ENCODE measurements at places on chromosomes 7 and 10.

- DNase-seq: no peak
Measured at GRCh38 chr7:105011141-105011830, 2.7 kb upstream of the KMT2E start.

- DNase-seq: no peak
Measured at GRCh38 chr10:86363184-86363832, 3.3 kb downstream of the GRID1 start.

DNA sequence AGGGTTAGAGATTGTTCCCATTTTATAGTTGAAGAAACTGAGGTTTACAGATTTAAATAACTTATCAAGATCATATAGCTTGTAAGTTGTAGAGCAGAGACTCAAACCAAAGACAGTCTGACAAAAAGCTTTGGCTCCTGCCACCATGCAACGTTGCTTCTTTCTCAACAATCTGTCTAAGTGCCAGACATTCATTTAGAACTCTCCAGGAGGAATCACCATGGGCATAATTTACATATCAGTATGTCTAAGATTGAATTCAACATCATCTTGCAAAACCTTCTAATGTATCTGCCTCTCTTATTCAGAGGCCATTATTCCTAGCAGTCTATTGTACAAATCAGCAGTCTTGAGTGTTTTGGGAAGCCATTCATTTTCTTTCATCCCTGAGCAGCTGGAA lies 163.5 kb upstream of the PLXDC2 start:
- no peak for DNase-seq

- DNase-seq: no peak
Measured at GRCh38 chr10:83982812-83983211, 156.5 kb upstream of the GHITM start.

DNA sequence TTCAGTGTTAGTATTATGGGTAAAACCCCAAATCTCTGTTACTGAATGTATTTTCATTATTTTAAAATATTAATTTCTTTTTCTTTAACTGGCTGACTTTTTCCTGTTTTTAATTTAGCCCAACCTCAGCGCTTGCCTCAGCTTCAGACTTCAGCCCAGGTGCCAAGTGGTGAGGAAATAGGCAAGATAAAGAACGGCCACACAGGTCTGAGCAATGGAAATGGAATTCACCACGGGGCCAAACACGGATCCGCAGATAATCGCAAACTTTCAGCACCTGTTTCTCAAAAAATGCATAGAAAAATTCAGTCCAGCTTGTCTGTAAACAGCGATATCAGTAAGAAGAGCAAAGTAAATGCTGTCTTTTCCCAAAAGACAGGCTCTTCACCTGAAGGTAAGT lies 57.5 kb downstream of the MDFIC start:
- peak; percentile 32 for DNase-seq

GRCh38 chr10:65891073-65891981 lies 1034.5 kb upstream of the LRRTM3 start:
- DNase-seq: no peak

DNA sequence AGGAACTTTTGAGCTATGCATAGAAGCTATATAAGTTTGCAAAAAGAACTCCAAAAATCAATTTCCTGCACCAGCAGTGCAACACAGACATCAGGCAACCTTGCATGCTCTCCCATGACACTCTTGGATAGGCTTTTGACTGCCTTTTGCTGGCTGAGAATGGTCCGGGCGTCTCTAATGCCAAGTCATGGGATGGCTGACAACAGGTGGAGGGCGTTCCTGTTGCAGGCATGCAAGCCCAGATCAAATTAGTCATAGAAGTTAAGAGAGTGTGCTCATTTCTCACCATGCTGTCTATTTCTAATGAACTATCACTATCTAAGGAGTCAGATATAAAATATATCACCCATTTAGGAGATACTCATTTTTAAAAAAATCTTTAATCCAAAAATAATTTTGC lies 8.4 kb downstream of the PLCE1 start:
- DNase-seq: no peak

DNA sequence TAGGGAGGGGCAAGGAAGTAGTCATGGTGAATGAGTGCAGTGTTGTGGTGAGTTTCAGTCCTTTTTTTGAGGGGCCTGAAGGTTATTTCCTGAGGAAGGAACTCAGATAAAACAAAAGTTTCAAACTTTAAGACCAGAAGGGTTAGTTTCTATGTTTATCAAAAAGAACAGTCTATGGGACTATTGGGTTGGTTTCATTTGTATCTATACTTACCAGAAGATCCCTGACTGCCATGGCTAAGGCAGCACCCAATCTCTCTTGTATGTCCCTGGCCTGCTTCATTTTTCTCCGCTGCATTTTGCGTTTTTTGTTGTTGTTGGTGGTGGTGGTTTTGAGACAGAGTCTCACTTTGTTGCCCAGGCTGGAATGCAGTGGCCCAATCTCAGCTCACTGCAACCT lies 19.3 kb upstream of the GAD2 start:
- no peak for DNase-seq

DNA sequence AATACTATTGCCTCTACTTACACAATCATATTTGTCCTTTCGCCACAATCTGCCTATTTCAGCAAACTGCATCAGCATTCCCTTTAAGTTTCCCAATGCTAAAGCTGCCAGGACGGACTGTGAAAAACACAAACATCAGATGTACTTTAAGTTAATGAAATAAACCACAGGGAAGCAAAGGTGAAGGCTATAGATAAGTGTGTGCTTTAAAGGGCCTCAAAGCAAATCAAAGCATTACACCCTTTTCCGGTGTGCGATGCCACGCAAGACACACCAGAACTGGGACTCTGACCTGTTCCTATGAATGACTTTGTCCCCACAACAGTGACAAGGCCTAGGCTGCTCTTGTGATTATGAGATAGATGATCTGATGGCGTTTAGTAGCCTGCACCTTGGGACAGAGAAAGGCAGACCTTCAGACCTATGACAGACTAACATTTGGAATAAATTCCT lies 23.4 kb downstream of the SLC26A3 start:
- no peak for DNase-seq

GRCh38 chr10:117740691-117741222 lies 198.2 kb downstream of the EMX2 start:
- DNase-seq: no peak

GRCh38 chr7:34756025-34756437 lies 98.0 kb downstream of the NPSR1 start:
- DNase-seq: no peak

GRCh38 chr7:102916426-102916825 lies 3.6 kb downstream of the LRRC17 start:
- DNase-seq: peak; percentile 71

DNA sequence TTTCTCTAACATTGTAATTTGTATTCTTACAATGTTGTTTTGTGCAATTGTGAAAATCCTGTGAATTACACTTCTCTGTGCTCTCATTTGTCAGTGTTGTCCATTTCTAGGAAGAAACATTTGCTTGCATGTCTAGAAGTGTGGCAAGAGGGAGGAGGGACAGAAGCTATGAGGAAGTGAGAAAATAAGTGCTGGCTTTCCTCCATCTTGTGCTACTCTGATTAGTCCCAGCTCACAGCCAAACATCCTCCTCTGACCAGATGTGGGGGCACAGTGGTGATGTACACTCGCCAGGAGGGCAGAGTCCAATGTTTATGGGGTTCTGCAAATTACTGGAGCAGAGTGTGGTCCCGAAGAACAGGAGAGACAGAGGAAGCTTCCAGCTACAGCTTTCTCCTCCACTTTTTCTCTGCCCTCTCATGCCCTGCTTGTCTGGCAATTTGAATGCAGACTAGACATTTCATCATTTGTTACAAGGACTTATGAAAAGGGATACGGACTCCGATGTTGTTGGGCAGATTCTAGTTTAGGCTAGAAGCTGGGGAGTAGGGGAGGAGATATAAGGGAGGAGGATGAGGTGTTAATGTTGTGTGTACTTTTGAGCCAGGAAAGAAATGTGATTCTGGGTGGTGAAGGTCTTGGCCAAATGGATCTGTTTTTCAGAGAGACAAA lies 131.0 kb upstream of the C1GALT1 start:
- DNase-seq: no peak

- no peak for DNase-seq
Measured at GRCh38 chr10:43272030-43272429, 5.2 kb upstream of the RASGEF1A start.

- DNase-seq: no peak
Measured at GRCh38 chr10:59577984-59578383, 131.7 kb downstream of the SLC16A9 start.

- DNase-seq: no peak
Measured at GRCh38 chr10:19014498-19014897, 34.1 kb upstream of the MALRD1 start.

- no peak for DNase-seq
Measured at GRCh38 chr7:37433166-37433565, 15.5 kb downstream of the ELMO1 start.

- DNase-seq: no peak
Measured at GRCh38 chr7:20304366-20304765, 26.3 kb upstream of the ITGB8 start.

DNA sequence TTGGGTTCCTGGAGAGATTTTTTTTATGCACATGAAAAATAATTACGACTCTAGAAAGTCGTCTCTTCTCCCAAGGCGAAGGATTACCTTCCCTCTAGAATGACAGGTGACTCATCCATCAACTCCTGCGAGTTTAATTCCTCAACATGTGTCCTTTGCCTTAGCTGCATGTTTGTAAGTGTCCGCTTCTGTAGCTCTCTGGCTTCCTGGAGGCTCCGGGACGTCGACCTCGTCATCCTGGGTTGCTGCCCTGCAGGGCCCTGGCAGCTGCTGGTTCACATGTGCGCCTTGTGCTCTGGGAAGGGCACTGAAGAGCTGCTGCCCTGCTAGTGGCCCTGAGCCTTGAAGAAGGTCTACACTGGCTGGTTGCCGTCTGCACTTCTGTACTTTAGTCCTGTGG lies 210.2 kb downstream of the MLLT10 start:
- DNase-seq: no peak

- no peak for DNase-seq
Measured at GRCh38 chr10:92832121-92832520, 16.2 kb upstream of the EXOC6 start.

GRCh38 chr10:30447125-30447799 lies 13.3 kb downstream of the MAP3K8 start:
- DNase-seq: peak; percentile 87

DNA sequence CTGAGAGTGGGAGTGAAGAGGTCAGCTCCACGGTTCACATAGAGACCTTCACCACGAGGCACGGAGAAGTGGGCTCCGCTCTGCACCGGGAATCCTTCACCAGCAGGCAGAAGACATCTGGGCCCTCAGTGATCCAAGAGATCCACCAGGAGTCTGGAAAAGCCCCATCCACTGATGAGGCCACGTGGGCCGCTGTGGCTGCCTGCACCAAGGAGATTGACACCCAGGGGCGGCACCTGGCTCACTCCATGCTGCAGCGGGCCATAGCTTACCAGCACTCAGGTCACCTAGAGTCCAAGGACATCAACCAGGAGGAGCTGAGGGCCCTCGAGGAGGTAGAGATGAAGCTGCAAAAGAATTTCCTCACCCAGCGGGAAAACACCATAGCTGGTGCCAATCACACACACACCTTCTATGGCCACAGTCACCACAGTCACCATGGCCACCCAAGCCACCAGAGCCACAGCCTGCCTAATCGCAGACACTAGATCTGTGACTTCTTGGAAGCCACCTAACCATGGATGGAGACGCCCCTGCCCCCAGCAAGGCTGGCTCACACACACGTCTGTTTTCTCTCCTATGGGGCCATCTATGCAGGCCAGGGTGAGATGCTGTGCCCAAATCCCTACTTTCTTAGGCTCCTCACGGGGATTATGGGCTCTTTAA lies 694 bp downstream of the C10orf62 start:
- no peak for DNase-seq

DNA sequence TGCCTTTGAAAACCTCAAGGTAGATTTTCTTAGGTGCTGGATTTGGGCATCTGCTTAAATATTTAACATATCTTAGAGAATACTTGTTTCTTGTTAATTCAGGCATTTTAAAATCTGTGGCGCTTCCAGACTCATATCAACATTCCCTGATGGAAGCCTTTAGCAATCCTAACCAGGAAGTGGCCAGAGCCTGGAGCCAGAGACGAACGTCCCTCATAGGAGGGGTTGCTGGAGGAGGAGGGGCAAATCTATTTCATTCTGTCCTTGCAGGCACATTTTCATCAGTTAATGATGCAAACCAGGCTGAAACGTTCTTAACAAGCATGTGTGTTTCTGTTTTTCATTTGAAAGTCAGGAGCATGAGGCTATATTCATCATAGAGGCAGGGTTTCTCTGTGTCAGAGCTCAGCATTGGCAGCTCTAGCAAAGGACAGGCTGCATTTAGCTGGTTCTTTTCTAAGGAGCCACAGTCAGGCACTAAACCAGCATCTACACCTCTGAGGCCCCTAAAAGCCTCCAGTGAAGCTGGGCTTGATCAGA lies 17.8 kb upstream of the IFIT2 start:
- peak; percentile 93 for DNase-seq

DNA sequence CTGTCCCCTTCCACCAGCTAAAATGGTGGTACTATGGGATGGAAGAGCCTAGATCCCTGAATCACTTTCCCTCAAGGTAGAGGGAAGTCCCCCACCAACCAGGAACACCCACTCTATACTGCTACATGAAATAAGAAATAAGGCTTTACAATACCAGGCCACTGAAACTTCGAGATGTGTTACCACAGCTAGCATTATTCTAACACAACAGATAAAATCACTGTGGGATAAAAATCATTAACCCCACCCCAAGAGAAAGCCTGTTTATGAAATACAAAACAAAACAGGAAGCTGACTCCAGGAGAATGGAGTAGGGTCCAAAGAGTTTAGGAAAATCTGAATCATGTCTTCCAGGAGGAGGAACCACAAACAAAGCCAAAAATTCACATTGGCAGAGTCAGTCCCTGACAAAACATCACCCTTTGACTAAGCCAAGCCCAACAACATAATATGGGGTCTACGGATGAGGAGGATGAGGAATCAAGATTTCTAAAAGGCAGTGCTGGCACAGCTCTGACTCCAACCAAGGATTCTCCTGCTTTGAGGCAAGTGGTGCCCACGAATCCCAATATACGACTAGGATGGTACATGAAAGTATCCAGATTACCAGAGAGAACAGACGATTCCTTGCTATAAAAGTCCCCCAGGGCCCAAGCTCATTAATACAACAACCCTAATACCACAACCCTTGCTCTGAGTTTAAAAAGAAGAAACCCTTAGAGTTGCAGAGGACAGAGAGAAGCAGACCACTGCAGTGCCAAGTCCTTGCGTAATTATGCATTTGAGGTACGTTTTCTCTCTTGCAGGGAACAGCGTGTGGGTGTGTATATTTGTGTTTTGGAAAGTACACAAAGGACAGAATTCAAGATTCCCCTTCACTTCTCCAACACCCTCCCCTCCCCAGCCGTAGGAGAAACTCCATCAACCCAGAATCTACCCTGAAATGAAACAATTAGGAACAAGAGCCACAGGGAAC lies 23.7 kb downstream of the XPNPEP1 start:
- peak; percentile 43 for DNase-seq
